ENCODE measurements at places on chromosomes 1 and 21.

- DNase-seq: no peak
Measured at GRCh38 chr1:59218521-59219236, 78.2 kb upstream of the FGGY start.

DNA sequence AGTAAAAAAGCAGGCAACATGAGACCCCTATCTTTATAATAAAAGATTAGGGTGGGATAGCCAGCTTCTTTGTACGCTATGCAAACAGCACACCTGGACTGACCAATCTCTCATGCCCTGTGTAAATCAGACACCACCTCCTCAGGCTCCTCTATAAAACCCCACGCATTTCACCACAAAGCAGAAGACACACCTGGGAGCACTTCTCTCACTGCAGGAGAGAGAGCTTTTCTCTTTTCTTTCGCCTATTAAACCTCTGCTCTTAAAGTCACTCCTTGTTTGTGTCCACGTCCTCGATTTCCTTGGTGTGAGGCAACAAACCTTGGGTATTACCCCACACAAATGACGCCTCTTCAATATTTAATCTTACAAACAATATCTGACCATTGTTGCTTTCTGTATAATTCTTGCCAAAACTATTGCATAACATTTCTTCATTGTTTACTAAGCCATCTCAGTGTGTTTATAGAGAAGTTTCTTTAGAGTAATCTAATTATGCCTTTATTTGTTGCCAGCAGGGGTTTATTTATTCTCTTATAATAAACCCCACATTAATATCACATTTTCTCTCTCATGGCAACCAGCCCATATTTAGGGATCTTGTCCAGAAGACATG, 31.6 kb upstream of the NUF2 start:
- no peak for DNase-seq

DNA sequence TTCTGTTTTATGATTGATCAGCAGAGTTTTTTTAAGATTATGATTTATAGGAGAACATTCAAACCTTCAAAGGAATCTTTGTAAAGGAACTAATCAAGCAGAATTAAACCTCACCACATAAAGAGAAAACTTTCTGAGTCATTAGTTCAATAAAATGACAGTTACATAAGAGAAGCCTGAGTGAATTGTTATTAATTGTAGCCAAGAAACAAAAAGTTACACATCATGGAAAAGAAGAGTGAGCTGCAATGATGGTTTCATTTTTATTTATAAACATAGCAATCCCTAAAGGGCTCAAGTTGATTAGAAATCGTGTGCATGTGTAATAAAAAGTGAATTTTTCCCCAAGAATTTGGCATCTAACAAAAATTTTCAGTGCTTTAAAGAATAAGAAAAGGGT, 731.4 kb downstream of the LTN1 start:
- no peak for DNase-seq

DNA sequence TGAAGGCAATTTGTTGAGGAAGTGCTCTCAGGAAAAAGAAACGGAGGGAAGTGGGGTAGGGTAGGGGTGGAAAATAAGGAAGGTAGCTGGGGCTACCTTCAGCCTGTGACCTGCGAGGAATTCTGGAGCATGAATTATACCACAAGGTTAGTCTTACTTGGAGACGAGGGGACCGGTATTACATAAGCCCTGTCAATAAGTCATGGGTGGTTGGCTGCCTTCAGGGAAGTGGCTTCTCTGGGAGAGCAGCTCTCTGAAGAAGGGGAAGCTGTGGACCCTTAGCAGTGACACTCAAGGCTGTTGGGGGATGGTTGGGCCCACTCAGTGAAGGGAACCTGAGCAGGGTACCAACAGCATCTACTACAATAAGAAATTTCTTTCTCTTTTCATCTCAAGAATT, 111.3 kb downstream of the TNFSF18 start:
- no peak for DNase-seq

GRCh38 chr1:111735858-111736544, 3.2 kb downstream of the INKA2 start:
- no peak for DNase-seq

All from activated T-cell treated with anti-CD3 and anti-CD28 coated beads, Interleukin-2, amount 50 U/mL, for 72 hours (primary cell).